Retinal pigment epithelial cell (primary cell): ENCODE measurements at places on chromosomes 2 and 18.

DNA sequence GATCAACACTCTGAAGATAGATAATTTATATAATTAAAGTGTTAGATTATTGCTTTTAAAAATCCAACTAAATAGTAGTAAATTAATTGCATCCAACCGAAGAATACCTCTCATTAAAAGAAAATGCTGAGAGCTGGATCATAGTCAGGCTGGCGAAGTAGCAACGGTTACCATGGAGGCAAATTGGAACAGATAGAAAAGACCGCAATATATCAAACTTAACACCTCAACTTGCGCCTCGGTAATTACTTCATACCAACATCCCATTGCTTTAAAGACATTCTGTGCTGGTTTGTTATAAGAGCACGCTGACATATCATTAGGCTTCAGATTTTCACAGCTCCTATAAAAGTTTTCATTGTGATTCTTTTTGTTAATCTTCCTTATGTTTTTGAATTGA lies 183.8 kb upstream of the ZC3H15 start:
- DNase-seq, result no peak

DNA sequence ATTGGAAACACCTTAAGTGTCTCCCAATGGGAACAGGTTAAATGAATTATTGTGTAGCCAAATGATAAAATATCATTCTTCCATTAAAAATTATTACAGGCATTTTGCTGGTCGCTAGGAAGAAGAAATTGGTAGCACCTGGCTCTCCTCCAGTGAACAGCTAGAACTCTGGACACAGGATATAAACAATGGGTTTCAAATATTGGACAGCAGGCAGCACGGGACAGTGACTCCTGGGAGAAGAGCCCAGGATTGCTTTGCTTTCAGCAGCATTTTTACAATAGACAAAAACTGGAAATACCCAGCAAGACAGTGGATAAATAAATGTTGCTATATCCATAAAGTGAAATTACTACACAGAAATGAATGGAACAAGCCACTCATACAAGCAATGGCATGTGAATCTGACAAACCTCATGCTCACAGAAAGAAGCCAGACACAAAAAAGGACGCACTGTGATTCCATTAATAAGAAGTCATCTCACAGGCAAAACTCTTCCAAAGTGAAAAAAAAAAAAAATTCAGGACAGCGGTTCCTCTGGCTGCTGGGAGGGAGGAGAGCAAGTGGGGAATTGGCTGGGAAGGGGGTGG lies 50.5 kb downstream of the LAMA1 start:
- no peak for DNase-seq

GRCh38 chr18:72544092-72544886 lies at the start of gene CBLN2:
Gene CBLN2, minus strand, starts transcription at chr18:72544342. Its CDS starts 2,182 bp downstream, at chr18:72542160.
- DNase-seq, result peak; percentile 34

GRCh38 chr2:121955872-121956271 lies 200.4 kb downstream of the TSN start:
- DNase-seq, result peak; percentile 6

- DNase-seq, result no peak
These were observed 342.1 kb downstream of the PLCL1 start for GRCh38 chr2:198146346-198146940.

DNA sequence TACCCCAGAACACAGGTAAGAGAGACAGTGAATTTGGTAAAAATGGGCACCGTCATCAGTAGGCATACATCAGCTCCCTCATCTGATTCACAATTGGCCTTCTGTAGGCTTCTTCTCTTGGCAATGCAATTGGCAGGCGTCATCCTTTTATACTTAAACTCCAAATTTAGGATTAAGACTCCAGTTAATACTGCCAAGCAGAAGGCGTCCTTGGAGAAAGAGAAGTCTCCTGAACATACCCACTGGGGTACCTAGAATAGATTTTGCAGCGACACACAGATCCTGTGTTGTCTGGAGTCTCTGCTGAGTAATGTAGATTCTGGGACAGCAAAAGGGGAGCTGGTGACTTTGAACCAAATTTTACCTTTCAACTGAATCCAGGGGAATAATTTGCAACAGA lies 592 bp upstream of the METAP1D start:
- DNase-seq, result no peak

DNA sequence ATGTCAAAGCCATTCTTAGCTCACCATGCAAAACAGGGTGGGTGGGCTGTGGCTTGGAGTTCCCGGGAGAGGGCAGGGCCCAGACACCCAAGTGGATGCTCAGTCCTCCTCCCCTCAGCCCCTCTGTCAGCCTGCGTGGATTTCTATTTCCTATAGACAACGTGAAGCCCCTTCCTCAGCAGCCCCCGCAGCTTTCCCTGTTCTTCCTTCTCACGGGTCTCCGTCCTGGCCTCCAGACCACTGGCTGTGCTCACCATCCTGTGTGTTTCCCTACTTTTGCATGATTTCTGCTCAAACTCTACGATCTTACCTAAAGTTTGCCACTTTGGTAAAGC lies 155.0 kb upstream of the PXDN start:
- DNase-seq, result no peak

- DNase-seq, result peak; percentile 4
These were observed 46.2 kb upstream of the SERPINE2 start for GRCh38 chr2:224085246-224085645.

- DNase-seq, result no peak
These were observed 63.0 kb upstream of the CCBE1 start for GRCh38 chr18:59760212-59760611.

DNA sequence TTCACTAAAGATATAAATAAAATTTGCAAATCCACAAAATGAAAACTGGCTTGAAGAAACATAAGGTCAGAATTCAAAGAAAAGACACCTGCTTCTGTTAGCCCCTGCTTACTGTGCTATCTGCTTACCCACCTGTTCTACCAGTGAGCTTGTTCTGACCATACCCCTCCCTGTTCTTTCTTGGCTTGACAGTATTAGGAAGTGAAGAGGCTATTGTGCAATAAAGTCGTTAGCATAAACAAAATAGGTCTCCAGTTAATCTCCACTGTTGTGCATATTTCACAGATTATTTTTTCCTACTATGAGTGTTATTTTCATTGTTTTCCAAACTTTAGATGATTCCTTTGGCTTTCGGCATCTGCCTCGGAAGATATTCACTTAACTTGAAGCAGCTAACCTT lies 322.1 kb downstream of the CCDC85A start:
- DNase-seq, result no peak

DNA sequence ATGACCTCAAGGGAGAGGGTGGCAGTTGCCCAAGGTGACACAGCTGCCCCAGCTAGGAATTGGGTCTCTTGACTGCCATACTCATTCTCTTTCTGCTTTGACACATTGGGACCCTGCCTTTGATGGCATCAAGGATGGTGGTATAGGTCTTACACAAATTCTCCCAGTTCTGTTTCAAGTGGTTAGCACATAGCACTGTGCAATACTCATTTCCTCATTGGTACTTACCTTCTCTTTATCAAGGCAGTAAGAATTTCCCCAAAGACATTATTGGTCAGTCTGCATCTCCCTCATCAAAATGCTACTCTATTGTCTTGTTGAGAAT lies 35.9 kb upstream of the CCDC93 start:
- no peak for DNase-seq

- no peak for DNase-seq
These were observed 67.3 kb downstream of the SNORC start for GRCh38 chr2:232937278-232937906.

GRCh38 chr2:208250388-208250787 lies 4.5 kb downstream of the IDH1 start:
- no peak for DNase-seq

GRCh38 chr2:228699400-228699799 lies 517.9 kb upstream of the SPHKAP start:
- DNase-seq, result no peak

- DNase-seq, result no peak
These were observed 44.8 kb upstream of the TFCP2L1 start for GRCh38 chr2:121329786-121330185.
